ENCODE measurements at places on chromosomes 7 and 10.

DNA sequence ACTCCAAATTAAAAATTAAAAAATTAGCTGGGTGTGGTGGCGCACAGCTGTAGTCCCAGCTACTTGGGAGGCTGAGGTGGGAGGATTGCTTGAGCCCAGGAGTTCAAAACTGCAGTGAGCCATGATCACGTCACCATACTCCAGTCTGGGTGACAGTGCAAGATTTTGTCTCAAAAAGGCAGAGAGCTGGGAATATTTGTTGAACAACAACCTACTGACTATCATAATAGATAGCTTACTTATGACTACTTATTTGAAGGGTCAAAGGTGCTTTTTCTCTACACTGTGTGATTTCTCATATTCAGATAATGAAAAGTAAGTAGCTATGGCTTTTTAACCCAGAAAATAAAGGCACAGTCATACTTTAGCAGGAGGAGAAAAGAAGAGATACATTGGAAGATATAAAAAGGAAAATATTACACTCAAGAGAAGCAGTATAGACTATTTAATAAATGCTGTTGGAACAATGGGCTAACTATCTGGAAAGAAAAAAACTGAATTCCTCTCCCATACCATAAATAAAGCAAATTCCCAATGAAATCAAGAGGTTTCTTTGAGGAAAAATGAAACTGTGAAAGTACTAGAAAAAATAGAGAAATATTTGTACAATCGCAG is 6.7 kb downstream of the GSDME start:
- no peak for DNase-seq

DNA sequence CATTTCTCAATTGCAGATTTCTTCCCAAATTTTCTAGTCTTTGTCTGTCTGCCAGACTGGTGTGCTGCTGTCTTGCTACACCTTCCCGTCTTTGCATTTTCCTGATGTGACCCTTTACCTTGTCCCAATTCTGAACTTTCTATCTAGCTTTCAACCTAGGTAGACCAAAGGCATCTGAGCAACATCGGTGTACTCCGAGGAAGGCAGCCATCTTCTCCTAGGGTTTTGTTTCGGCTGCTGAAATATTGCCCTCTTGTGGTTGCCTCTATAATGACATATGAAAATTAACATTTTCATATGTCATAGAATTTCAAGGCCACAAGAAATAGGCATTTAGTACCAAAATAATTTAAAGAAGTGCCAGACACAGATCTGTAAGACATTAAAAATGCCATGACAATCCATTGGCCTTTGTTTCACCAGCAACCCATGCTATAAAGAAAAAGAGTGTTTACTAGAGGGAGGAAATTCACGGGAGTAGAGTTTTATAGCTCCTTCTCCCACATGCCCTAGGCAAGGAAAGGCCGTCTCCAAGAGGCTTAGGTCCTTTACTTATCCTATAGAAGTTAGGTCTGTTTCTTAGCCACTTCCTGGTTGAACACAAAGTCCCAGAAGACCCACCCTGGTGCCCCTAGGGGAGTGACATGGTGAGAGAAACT is 23.4 kb downstream of the OR9A2 start:
- peak; percentile 65 for DNase-seq

DNA sequence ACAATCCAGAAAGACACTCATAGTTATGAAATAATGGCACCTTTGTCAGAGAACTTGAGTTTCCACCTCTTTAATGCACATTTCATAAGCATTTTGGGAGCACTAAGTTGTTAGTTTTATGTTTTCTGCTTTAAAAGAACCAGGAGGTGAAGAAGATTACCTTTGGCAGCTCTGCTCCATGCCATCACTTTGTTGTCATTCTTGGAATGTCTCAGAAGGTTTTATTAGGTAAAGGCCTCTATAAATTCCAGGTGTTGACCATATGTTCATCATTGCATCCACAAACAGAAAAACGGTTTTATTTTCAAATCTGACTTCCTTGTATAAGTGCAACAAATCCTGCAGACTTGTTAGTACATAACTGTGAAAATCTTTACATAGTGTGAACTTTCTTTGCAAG is 424.8 kb downstream of the MDFIC start:
- DNase-seq = no peak

- no peak for DNase-seq
These were observed 16.0 kb upstream of the LMOD2 start for GRCh38 chr7:123639631-123640030.

DNA sequence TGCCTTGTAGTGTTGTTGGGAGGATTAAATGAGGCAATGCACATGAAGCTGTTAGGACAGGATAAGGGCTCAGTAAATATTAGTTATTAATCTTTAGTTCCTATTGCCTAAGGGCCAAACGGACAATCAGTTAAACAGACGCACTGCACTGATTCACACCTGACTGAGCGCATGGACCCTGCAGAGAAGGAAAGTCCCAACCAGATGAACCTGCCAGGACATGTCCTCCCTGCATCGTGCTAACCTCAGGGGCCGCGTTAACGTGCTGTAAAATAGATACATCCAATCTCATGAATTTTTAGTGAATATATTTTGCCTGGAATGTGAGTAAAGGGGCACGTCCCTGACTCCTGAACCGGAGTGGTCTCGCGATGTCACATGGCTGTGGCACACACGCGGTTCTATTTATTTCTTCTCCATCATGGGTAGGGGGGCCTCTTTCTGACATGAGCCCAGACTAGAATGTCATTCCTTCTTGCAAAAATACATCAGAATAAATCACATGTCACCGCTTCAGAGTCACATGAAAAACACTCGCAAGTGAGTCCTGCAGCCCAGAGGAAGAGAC is 12.3 kb downstream of the ADARB2 start:
- no peak for DNase-seq

DNA sequence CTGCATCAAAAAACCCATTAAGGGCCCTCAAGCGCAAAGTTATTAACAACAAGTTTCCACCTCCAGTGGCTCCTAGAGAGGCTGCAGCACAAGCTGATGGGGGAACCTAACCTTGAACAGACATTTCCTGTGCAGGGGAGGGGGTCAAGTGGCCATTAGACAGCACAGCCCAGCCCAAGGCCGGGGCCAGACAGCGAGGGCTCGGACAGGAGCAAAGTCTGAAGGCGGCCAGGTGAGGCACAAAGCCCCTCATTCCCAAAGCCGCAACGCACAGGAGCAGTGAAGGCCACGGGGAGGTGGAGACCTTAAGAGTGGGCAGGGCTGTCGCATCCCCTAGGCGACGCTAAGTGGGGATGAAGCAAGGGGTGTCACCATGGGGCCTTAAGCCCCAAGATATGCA is 73.2 kb upstream of the ZNF746 start:
- DNase-seq = no peak

DNA sequence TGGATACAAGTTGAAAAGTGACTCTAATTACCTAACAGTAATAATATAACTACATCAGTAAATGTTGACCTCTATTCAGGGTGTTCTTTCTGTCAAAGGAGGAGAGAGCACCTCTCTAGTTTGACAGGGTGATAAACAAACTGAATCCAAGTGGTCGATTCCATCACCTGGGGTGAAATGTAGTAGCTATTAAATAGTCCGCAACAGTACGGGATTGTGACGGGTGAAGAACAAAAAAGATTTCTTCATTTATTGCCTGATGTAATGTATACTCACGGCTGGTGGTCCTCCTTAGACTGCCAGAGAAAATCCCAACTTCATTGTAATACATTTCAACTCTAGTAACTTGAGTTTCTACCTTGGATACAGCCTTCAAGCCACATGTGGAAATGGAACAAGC is 292.5 kb upstream of the CELF2 start:
- no peak for DNase-seq

DNA sequence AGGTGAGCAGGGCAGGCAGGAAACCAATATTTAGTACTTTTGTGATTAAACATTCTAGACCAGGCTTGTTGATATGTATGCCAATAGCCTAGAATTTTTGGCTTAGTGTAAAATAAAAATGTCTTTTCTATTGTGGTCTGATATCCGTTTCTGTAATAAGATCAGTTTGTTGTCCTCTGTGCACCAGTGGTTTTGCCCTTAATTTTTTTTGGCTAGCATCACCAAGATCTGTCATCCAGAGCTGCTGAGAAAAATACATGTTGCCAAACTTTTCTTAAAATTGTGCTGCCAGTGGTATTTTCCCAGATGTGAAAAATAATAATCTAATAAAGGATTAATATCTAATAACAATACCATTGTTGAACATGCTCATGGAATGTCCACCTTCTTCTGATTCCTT is 115.6 kb downstream of the TWIST1 start:
- no peak for DNase-seq

- DNase-seq = no peak
These were observed 415.7 kb downstream of the GRID1 start for GRCh38 chr10:85950921-85951320.

- no peak for DNase-seq
These were observed 43.8 kb downstream of the DENND2A start for GRCh38 chr7:140596519-140597427.

GRCh38 chr10:6669269-6669859 is 89.3 kb upstream of the PRKCQ start:
- DNase-seq = peak; percentile 32

Measured in GM20000 (cell line).